ENCODE measurements at places on chromosomes 4 and X.

DNA sequence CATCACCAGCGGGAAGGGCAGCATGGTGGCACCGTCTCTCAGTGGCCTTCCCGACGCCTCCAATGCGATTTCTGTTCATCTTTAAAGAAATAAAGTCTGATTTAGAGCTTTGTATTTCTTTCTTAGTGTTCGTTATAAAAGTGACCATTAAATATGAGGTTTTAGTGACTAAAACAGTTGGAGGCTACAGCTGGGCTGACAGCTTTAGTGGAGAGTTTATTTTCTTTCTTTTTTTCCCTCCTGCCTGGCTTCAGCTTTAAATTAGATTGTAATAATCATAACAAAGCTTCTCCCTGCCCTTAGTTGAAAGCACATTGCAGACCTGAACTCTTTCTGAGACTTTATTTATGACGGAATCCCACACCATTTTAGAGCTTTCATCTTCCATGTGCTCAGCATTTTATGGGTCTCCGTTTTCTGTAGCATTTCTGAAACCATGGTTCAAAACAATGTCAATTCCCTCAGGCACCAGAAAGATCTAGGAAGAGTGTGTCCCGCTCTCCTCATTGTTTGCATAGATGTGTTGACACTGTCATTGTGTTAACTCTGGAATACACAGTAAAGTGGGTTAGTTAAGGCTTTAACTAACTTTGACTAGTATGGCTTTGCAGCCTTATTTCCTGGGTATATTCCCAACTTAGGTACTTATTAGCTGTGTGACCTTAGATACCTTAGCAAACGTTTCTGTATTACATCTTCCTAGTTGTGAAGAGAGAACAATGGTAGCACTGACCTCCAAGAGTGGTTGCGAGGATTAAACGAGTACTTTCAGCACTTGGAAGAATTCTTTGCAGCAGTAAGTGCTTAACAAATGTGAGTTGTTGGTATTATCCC lies 97.4 kb upstream of the PGRMC2 start:
- DNase-seq = no peak

DNA sequence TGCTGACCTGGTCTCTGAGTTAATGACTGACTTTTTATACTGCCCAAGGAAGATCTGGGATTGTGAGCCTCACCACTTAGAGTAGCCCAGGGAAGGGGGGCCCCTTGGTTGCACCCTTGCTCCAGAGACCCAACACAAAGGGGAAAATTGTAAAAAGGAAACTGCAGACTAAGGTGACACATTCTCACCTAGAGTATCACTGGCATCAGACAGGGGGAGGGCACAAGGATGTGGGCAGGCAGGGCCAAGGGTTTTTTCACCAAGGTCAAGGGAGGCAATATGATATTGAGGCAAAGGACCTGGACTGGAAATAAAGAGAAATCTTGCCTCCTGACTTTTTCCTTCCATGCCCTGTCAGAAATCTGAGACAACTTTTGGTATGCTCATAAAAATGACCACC lies 386.2 kb upstream of the FGF16 start:
- no peak for DNase-seq

DNA sequence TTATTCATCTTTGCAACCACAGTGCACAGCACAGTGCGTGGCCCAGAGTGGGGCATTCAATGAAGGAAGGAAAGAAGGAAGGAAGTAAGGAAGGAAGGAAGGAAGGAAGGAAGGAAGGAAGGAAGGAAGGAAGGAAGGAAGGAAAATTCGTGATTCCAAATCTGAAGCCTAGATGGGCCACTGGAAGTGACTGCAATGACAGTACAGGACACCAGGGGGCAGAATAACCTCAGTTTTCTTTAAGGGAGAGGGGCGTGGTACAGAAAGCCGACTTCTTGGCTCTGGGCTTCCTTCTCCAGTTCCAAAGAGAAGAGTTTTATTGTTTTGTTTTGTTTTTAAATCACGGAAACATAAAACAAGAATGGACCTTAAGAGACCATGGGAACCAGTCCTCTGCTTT lies 47.8 kb downstream of the APLN start:
- DNase-seq = peak; percentile 63

DNA sequence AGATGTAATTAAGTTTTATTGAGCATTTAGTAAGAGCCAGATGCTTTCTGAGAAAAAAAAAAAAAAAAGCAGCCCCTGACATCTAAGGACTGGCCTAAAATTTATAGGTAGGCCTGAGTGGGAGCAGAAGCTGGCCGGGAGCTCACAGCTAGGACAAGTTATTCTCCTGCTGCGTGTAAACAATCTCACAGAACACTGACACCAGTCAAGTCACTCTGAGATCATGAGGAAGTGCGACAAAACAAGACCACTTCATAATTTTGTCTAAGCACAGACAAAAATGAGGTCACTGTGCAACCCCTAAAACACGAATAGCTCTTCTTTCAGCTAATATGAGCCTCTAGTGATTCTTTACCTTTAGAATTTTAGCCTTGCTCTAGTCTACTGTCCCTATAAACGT lies 15.3 kb upstream of the NSUN7 start:
- DNase-seq = peak; percentile 62

DNA sequence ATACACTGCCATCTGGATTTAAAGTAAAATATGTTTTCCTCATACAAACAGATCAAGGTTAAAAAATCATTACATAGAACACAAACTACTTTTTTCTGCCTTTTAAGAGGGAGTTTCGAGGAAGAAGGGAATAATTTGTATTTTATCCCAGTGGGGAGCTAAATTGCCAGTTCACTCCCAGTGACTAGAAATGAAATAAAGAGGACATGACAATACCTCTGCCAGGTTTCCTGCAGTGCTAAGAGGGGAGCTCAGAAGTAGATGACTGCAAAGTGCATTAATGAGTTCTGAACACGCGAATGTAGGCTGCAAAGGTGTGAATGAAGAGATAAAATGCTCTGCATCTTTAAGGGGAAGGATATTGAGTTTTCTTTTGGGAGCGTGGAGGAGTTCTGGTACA lies 69.7 kb downstream of the SRPX start:
- DNase-seq = no peak

DNA sequence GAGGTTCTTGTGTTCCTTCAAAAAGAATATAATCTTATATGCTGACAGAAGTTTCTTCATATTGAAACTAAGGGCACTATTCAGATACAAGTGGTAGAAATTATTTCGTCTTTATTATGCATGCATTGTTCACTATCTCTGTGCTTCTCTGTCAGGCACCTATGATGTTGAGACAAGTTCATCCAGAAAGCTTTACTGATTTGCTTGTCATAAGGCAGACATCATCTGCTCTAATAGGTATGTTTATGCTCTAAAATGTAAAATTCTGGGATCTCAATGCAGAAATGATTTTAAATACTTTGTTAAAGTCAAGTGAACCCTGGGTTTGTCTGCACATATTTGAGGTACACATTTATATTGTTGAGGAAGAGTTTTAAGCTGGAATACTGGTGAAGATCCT lies 3.6 kb downstream of the UGT2B11 start:
- no peak for DNase-seq

- DNase-seq = no peak
Measured at GRCh38 chrX:9414416-9414815, 50.4 kb upstream of the TBL1X start.

DNA sequence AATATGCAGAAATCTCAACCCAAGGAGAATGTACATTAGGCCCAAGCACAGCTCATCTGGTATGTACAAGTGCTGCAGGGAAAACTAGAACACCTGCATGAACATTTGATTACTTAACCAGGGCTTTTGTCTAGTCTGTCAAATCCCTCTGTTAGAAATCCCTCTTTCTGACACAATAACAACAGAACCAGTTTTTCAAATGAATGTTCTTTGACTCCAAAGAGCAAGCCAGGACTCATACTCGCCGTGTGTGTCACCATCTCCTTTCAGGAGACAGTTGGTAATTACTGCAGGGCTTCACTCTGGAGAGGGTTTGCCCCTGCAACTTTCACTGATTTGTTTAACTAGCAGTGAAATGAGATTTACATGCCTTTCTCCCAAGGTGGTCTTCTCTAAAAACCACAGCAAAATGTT lies 143.0 kb upstream of the FAM241A start:
- DNase-seq = no peak

- DNase-seq = no peak
Measured at GRCh38 chr4:188876881-188877280, 737.6 kb downstream of the TRIML1 start.

GRCh38 chrX:17706676-17707075 lies 30.6 kb upstream of the SCML1 start:
- no peak for DNase-seq

- no peak for DNase-seq
Measured at GRCh38 chr4:156615066-156615531, 356.5 kb downstream of the PDGFC start.

- no peak for DNase-seq
Measured at GRCh38 chr4:184153781-184154180, 63.9 kb downstream of the ENPP6 start.

- DNase-seq = no peak
Measured at GRCh38 chrX:31298916-31299315, 227.1 kb upstream of the FTHL17 start.

DNA sequence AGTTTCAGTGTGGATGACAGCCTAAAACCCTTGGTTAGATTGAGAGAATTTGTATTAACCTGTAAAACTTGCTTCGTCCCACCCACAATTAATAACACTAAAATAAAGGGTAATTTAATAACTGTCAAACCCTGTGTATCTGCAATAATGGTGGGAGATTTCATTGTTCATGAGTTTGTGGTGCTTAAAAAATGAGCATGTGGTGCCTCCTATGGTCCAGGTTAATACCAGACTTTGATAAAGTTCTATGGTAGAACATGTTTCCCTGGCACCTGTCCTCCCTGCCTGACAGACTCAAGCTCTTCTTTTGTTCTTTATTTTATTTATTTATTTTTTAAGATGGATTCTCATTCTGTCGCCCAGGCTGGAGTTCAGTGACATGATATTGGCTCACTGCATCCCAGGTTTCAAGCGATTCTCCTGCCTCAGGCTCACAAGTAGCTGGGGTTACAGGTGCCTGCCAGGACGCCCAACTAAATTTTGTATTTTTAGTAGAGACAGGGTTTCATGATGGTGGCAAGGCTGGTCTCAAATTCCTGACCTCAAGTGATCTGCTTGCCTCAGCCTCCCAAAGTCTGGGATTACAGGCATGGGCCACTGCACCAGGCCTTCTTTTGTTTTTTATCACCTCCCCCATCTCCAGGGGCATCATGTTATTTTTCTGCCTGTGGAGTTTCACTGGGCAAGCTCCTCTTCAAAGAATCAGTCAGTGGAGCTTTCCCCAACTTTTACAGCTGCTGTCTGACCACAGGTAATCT lies 289.2 kb downstream of the NR3C2 start:
- no peak for DNase-seq

DNA sequence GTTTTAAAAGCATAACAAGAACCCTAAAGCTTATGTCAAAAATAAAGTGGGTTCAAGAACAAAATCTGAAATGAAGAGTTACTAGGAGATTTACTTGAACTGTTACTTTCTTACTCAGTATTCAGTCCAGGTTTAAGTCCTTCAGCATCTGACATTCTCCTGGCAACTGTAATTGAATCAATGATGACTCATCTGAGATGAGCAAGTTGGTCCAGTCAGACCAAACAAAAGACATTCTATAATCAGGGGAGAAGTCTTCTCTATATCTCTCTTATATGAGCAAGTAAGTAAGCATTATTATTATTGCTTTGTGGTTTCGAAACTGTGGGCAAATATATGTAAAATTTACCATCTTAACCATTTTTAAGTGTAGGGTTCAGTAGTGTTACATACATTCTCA lies 34.6 kb downstream of the MAP9 start:
- DNase-seq = no peak

GRCh38 chr4:3464911-3465697 lies 2.0 kb downstream of the DOK7 start:
- no peak for DNase-seq

Data from suppressor macrophage treated with lipopolysaccharide for 1 hour (primary cell).